Activated T-helper 1 cell treated with Interleukin-2 at 50 U/mL for 16 hours (primary cell): ENCODE measurements at places on chromosomes 1 and 21.

GRCh38 chr1:46643368-46643775 is 24.8 kb downstream of the ATPAF1 start:
- no peak for DNase-seq

GRCh38 chr1:116834595-116834994 is 75.1 kb upstream of the PTGFRN start:
- no peak for DNase-seq

DNA sequence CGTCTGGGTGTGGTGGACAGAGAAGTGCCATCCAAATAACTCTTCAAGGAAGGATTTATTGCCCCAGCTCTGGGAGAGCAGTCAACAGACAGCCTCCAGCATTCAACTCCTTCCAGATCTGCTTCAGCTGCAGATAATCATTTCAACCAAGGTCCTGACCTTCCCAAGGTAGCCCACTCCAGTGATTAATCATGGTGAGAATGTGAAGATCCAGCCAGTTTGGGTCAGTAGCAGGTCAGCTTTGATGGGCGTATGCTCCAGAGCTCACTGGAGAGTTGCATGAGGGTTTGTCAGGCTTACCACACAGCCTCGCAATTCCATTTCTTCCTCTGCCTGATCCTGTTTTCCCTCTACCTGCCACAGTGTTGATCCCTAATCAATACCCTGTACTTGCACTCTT is 214.5 kb upstream of the ZRANB2 start:
- no peak for DNase-seq

DNA sequence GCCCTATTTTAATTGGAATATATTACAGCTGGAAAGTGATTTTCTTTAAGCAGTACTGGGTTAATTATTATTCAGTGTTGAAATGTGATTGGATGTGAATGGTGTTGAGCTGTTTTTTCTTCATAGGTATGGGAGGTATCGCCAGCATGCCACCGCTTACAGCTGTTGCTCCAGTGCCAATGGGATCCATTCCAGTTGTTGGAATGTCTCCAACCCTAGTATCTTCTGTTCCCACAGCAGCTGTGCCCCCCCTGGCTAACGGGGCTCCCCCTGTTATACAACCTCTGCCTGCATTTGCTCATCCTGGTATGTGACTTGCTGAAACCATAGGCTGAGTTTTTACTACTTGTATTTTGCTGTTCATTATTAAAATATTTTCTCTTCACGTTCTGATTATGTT is 107.7 kb downstream of the ITSN1 start:
- no peak for DNase-seq

DNA sequence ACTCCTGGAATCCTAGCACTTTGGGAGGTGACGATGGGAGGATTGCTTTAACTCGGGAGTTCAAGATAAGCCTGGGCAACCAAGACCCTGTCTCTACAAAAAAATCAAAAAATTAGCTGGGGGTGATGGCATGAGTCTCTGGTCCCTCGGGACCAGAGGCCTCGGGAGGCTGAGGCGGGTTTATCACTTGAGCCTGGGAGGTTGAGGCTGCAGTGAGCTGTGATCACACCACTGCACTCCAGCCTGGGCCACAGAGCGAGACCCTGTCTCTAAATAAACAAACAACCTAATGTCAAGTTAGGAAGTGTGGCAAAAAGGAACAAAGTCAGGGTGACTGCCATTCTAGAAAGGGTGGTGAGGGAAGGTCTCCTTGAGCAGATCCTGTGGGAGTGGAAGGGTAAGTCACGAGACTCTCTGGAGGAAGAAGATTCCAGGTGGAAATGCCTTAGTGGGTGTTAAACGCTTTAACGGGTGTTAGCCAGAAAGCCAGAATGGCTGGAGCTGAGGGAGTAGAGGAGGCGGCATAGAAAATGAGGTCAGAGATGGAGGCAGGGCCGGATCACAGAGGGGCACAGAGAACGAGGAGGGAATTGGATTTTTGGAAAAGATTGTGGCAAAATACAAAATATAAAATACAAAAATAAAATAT is 62.2 kb upstream of the ATP5PO start:
- DNase-seq: no peak

GRCh38 chr21:45969921-45970673 is 11.5 kb upstream of the COL6A1 start:
- DNase-seq: no peak

GRCh38 chr1:117985973-117986372 is 56.4 kb downstream of the WDR3 start:
- DNase-seq: no peak

GRCh38 chr1:161052899-161053298 is 7.1 kb upstream of the USF1 start:
- no peak for DNase-seq

- peak; percentile 67 for DNase-seq
Observed at GRCh38 chr1:10694633-10695627, 101.5 kb downstream of the CASZ1 start.

DNA sequence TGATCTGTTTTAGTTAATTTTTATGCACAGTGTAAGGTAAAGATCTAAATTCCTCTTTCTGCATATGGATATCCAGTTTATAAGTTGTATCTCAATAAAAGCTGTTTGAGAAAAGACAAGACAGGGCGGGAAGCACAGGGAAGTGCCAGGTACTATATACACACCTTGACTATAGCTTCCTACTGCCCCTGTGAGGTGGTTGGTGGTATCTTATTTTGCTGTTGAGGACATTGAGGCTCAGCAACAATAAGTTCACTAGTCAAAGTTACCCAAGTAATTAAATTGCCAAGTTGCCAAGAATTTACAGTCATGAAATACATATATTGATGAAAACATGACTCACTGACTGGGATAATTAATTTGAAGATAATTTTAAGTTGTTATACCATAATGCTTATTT is 109.1 kb downstream of the CD247 start:
- DNase-seq: no peak

- DNase-seq: no peak
Observed at GRCh38 chr1:15264769-15265168, 17.7 kb downstream of the FHAD1 start.

DNA sequence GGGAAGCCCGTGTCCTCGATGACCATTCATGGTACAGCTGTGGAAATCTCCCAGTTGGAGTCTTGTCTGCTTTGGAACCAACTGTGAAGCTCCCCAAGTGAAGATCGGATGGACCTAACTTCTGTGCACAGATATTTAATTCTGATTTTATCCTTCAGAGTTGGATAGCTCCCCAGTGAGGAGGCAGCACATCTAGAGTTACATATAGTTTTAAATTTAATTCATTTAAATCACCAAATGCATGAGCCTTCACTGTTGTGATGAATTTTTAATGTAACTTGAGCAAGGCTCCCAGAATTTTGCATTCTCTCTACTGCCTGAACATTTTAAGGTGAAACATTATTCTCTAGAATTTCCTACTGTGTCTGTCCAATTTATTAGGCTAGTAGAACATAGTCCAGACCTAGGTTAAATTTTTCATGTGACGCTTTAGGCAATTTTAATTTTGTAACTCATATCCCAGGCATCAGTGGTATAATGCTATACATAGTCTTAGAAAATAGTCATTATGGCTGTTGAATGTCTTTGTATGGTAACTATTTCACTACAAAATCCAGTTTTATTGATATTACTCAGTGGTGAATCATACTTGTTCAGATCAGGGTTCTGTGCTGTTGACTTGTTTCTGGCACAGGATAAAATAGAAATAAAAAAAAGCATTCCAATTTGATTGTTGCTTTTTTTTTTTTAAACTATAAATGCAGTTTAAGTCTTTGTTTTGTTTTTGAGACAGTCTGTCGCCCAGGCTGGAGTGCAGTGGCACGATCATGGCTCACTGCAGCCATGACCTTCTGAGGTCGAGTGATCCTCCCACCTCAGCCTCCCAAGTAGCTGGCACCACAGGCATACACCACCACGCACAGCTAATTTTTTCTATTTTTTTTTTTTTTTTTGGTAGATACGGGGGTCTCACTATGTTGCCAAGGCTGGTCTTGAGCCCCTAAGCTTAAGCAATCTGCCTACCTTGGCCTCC is 66.9 kb downstream of the PRDM2 start:
- DNase-seq: no peak

- DNase-seq: no peak
Observed at GRCh38 chr1:113858418-113858817, 13.1 kb downstream of the PTPN22 start.

- DNase-seq: no peak
Observed at GRCh38 chr1:205370780-205371179, 14.1 kb upstream of the KLHDC8A start.

- DNase-seq: no peak
Observed at GRCh38 chr1:61142726-61143500, 60.6 kb downstream of the NFIA start.

GRCh38 chr21:25283720-25284119 is 323.6 kb downstream of the MRPL39 start:
- no peak for DNase-seq

DNA sequence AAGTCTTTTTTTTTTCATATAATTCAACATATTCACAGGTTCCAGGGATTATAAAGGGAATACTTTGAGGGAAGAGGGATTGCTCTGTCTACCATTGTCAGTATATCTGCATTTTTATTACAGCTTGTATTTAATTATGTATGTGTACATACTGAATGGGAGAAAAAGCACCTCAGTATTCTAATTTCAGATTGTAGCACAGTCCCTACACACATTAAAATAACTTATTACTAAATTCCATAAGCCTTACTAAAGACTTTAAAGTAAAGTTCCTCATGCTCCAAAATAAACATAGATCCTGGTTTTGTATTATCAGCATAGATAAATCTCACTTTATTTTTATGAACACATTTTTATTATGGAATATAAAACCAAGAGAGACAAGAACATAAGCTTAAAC is 134.2 kb downstream of the NCAM2 start:
- DNase-seq: no peak
